ENCODE measurements at places on chromosomes 12 and 14.

GRCh38 chr14:73261075-73261474, 23.8 kb downstream of the PAPLN start:
- no peak for DNase-seq

DNA sequence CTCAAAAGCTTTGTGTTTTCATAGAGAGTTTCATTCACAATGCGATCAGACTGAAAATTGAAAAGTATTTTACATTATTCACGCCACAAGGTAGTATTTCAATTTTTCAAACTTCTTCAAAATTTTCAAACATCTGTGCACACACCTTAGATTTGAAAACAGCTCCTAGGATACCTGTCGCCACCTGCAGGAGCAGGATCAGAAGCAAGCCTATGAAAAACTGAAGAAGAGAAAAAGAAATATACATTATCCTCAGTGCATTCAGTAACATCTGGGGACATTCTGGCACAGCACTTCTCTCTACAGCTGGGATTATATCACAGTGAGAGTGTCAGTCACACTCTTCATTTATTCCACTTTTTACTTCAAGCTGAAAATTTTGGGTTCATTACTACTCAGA, 19.8 kb downstream of the TSPAN8 start:
- DNase-seq: no peak

DNA sequence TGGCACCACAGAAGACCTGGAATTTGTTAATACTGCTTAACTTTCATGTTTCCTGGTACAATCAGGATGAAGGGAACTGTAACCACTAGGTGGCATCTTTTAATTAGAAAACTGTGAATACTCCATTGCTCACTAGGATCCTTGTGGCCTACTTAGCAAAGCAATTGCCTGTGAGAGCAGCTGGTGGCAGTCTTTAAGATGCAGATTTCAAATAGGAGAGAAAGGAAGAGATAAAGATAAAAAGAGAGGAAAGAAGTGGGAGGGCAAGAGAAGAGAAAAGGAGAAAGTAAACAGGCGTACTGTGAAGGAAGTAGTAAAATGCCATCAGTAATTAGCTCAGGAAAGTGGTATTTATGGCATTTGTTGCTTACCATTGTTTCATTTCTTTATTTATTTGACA, 114.5 kb downstream of the RAD51B start:
- DNase-seq: peak; percentile 78

GRCh38 chr12:122457627-122458026, 35.2 kb upstream of the CLIP1 start:
- DNase-seq: no peak

DNA sequence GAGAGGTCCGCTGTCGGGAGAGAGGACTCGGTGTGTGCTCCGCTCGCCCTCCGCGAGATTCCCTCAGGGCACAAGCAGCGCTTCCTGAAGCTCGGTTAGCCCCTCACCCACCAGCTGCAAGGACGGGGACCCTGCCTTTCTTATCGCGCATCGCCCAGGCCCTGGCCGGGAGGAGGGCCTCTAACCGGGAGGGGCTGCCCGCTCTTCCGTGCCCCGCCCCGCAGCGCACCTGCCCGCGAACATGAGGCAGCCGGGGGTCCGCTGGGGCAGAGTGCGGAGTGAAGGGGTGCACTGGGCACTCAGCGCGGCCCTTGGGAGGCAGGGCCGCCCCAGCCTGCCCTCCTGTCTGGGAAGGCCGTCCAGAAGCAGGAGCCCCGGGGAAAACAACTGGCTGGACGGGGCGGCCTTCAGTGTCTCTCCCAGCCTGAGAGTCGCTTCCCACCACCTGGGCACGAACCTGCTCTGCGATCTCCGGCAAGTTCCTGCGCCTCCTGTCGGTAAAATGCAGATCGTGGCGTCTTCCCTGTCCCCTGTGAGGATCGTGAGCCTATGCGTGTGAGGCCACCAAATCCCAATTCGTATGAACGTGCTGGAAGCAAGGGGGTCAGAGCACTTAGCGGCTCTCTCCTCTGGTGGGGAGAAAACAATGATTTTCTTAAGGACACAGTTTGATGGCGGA, 28.0 kb upstream of the ADIPOR2 start:
- no peak for DNase-seq

- no peak for DNase-seq
These were observed 18.7 kb downstream of the RERGL start for GRCh38 chr12:18071336-18071735.

GRCh38 chr12:100186071-100186470, 14.5 kb upstream of the ACTR6 start:
- DNase-seq: no peak

GRCh38 chr12:5643266-5643665, 211.4 kb downstream of the NTF3 start:
- no peak for DNase-seq

DNA sequence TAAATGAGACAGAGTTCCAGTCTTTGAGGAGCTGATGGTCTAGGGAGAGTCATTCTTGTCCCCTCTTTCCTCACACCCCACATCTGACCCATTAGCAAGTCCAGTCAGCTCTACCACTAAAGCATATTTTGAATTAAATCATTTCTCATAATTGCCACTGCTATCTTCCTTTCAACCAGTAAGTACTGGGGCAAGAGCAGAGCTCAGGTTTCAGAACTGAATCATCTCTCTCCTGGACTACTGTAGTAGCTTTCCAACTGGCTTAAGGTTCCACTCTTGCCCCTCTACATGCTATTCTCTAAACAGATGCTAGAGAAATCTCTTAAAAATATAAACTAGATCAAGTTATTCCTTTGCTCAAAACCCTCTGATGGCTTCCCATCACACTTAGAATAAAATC, 218.3 kb downstream of the TTC6 start:
- DNase-seq: no peak

DNA sequence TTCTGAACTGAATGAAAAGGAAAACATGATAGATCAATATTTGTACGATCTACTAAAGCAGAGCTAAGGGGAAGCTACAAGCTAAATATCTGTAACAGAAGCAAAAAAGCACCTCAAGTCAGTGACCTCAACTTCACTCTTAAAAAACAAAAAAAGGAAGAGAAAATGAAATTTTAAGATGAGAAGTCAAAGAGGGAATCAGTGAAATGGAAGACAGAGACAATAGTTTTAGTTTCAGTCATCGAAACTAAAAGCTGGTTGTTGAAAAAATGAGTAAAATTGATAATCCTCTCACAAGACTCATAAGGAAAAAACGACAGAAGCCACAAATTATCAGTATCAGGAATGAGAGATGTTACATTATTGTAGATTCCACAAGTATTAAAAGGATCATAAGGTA, 11.9 kb upstream of the SLC2A13 start:
- no peak for DNase-seq

- DNase-seq: no peak
These were observed 16.1 kb downstream of the GRIP1 start for GRCh38 chr12:66662729-66663128.

DNA sequence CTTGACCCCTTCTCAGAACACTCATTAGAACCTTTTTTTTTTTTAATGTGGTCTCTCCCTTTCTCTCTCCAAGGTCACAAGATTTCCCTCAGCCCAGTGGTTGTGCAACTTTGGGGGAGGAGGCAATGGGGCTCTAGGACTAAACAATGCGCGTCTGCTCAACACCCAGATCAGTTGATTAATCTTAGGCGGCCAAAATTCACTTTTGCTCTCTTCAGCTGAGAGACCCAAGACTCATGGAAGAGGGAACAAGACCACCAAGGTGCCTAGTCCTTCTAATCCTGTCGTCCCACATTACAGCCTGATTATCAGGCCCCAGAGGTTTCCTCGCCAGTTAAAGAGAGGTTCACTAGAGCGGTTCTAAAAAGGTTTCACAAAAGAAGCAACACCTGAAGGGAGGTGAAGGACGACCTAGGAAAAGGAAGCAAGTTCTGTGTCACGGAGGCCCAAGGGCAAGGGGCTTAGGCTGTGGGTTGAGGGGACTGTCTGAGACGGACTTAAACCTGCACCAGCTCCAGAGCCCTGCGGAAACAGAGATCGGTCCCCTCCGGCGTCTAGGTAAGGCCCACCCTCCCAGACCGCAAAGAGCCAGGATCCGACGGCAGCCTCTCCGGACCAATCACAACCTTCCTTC, 824 bp upstream of the TARBP2 start:
- peak; percentile 80 for DNase-seq

All from inflammatory macrophage treated with lipopolysaccharide for 1 hour (primary cell).